Stimulated activated naive CD4-positive, alpha-beta T cell treated with Interleukin-2 at 50 U/mL for 16 hours (primary cell): ENCODE measurements at places on chromosomes 3 and 15.

DNA sequence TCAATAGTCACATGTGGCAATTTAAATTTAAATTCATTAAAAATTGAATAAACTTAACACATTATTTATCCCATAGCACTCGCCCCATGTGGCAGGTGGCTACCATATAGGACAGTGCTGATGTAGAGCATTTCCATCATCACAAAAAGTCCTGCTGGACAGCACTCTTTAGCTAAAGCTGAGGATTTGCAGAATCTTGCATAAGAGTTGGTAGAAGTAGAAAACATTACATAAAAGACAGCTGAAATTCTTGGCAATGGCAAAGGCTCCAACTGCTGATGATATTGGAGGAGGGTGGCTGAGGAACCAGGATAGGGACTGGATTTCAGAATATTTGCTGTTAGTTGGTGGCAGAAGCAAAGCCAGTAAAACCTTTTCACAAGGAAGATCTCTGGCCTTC is 230.7 kb upstream of the SATB1 start:
- no peak for DNase-seq

- DNase-seq: no peak
Measured at GRCh38 chr3:63961891-63962290, 49.7 kb upstream of the SCAANT1 start.

DNA sequence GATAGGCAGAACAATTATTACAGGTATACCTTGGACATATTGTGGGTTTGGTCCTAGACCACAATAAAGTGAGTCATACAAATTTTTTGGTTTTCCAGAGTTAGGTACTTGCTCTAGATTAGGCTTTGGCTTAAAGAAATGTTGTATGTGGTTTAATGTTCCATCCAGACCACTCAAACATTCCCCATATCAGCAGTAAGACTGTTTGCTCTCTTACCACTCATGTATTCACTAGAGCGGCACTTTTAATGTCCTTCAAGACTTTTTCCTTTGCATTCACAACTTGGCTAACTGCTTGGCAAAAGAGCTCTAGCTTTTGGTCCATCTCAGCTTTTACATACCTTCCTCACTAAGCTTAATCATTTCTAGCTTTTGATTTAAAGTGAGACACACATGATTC is 250.5 kb upstream of the SETMAR start:
- no peak for DNase-seq

GRCh38 chr3:189841473-189842205 is 210.4 kb downstream of the TP63 start:
- DNase-seq: no peak

DNA sequence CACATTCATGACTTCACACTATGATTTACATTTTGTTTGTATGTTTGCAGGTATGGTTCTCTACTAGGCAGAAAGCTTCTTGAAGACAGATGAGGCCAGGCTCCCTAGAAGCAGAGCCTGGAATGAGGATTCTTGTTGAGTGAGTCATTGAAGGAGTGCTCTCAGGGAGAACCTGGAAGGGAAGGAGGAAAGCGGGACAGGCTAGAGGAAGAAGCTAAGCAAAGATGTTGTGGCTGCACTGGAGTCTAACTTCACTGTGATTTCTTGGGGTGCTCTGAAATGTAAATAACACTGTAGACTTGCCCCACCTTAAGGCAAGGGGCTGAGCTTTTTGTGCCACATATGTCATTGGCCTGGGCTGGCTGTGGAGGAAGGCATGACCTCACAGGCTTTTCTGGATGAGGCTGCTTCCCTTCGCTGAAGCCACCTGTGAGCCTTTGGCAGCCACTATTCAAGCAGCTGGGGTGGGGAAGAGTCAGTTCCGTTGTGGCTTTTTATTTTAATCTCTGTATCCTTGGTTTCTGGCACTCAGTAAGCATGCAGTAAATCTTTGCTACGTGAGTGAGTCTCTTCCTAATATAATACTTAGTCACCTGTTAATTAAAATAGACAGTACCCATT is 307.3 kb downstream of the SV2B start:
- DNase-seq: no peak

GRCh38 chr3:30195352-30195751 is 411.0 kb upstream of the TGFBR2 start:
- DNase-seq: no peak

DNA sequence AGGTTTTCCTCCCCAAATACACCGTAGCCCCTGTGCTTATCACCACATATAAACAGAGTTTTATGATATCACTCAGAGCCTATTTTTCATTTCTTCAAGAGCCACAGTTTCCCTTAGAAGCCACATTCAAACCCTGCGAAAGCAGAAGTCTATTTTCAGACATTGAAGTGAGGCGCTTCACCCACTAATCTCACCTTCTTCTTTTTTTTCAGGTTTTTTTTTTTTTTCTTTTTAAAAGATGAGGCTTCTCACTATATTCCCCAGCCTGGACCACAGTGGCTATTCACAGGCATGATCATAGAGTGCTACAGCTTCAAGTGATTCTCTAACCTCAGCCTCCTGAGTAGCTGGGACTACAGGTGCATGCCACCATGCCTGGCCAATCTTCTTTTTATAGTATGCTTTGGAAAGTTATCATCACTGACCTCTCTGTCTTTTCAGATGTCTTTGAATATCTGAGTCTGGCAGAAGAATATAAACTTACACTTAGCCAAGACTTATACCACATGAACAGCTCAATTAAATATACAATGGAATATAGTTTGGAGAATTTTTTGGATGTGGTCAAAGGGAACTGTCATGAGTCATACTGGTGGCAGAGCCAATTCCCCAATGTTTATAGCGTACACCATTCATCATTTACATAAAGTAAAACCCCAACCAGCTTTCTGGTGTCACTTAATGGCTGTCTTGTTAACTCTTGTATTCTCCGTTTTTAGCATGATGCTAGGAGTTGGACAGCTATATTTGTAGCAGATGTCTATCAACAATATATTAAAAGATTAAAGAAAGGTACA is 59.7 kb upstream of the CCDC50 start:
- DNase-seq: no peak

GRCh38 chr3:83093222-83093572 is 1331.8 kb upstream of the GBE1 start:
- DNase-seq: no peak

DNA sequence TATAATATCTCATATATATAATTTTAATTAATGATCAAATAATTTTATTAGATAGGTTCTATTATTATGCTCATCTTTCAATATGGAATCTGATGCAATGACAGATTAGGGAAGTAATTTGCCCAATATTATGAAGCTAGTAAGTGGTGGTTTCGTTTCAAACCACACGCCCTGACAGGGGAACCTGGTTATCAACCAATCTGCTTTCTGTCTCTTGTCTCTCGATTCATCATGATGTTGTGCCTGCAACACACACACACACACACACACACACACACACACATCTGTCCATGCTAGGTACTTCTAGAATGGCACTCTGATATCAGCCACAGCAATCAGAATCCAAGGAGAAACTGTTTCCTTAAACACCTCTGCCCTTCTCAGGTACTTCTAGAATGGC is 128.4 kb downstream of the ZBBX start:
- no peak for DNase-seq

- no peak for DNase-seq
Measured at GRCh38 chr3:132561003-132561402, 36.1 kb upstream of the ACKR4 start.

DNA sequence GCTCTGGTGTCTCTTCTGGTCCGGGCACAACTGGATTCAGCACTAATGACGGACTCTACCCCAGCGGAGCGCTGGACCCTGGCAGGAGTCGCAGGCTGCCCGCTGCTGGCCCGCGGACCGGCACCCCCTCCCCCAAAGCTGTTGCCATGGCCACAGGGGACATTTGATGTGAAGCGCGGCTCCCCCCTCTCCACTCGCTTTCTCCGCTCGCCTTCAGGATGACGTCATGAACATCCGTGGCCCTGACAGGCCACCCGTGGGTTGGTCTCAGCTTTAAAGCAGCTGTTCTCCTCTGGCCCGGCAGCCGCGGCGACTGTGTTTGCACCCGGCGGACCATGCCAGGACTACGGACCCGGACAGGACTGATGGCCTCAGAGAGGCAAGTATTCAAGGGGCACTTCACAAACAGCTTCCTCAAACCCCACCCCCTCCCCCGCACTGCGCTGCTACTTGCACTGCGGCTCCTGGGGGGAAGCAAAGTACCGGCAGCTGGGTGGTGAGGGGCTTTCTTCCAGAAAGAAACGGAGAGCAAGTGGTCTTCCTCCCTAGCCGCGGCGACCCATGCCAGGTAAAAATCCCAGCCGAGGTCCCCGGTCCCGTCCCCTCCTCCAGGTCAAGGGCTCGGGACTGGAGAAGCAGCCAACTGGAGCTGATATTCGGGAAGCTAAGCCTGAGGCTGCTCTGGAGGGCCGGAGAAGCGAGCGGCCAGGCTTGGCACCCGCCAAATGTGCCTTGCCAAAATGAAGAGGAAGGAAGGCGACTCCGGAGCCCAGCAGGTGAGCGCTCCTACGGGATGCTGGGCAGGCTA is 16.6 kb upstream of the AEN start:
- DNase-seq: no peak

GRCh38 chr3:193943200-193943599 is 192.7 kb upstream of the HES1 start:
- DNase-seq: no peak

- no peak for DNase-seq
Measured at GRCh38 chr15:56772868-56773639, 39.7 kb upstream of the ZNF280D start.

DNA sequence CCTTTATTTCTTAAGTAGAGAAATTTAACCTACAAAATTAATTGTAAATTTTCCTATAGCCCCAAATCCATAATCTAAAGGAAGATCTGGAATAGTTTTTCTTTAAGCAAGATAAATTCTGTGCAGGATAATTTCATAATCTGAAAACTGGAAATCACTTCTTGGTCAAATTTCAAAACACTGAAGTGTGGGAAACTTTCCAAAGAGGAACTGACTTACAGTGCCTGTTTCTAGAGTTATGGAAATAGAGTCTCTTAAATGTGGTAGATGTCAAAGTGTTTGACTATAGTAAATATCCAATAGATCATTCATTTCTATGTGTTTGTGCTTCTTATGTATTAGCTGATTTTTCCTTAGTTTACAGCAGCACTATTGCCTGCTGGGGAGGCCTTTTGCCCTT is 1.6 kb upstream of the P2RY13 start:
- no peak for DNase-seq

- DNase-seq: no peak
Measured at GRCh38 chr3:171553086-171553485, 92.9 kb upstream of the TNIK start.
